ENCODE measurements at places on chromosomes 2 and 18. TPM values are rescaled to one million over a fixed set of nuclear protein-coding genes. Genes with fewer than 3 reads are reported as not detected.

GRCh38 chr18:39494211-39494896, 1928.8 kb upstream of the CELF4 start:
- DNase-seq: no peak

DNA sequence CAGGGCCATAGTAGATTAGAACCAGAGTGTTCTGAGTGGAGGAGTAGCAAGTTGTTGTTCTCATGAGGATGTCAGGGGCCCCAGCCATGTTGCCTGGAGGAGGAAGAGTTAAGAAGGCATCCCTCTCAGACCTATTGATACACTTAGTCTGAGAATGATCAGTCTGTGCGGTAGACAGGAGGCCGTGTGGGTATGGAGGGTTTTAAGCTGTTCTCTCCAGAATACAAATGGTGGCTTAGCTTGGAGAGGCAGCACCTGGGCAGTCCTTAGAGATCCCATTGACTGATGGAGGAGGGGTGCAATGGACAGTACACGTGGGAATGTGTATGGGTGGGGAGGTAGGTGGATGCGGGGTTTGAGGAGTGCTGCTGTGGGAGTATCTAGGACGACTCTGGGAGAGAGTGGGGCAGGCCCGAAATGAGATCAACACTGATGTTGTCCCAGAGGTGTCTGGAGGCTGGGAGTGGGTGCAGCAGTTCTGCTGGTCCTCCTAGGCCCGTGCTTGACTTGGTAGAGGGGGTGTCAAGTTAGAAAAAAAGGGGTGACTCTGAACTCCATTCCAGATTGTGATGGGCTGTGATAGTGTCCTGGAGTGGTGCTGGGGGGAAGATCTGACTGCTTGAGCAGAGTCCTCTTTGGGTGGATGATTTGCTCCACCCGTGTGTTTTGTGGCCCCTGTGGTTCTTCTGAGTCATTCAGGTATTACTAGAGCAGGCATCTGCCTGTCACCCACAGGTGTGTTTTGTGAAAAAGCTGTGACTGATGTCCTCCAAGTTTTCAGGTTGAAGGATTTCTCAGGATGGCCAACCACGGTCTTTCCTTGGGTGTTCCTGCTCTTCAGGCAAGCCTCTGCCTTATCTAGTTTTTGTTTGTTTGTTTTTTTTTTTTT, 44.7 kb downstream of the C2orf42 start:
- DNase-seq: no peak

The ING5 gene
- total RNA-seq: 65.4 TPM

The FNDC4 gene
- total RNA-seq: not detected

The PXDN gene
- not detected for total RNA-seq

DNA sequence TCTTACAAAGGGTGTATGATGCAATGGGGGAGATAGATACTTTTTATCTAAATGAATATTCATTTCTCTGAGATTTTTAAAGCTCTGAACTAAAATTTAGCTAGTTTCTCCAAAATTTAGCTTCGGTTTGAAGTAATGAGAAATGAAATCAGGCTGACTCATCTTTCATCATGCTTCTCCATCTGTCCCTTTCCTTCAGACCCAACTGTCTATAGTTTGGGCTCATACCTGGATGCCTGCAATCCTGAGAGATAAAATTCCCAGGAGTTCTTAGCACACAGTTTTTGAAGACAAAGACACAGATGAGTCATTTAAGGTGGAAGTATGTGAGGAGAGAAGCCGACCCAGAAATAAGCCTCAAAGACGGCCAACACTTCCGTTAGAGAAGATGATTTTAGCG, 336.4 kb upstream of the CDH20 start:
- no peak for DNase-seq
